ENCODE measurements at places on chromosomes 7 and 10.
A peak's percentile ranks its signal among the peaks of the same experiment; 100 is the strongest.

DNA sequence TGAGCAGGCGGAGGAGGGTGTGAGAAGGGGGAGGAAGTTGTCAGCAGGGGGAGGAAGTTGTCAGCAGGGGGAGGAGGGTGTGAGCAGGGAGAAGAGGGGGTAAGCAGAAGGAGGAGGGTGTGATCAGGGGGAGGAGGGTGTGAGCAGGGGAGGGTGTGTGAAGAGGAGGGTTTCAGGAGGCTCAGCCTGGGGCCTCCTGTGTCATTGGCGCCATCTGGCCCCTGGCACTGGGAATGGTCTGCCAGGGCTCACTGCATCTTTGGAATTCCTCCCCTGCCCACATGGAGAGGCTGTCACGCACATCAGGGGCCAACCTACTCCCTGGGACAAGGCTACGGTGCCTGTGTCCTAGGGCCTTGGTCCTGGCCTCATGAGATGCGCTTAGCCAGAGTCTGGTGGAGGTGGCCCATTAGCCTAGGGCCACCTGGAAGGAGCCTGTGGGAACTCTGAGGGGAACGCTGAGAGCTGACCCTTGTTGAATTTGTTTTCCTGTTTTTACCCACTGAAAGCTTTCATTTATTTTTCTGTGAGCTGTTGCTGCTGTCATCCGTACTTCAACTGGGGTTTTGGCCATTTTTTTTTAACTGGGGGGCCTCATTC lies 18.0 kb downstream of the CAMK2B start:
- DNase-seq: no peak

GRCh38 chr7:6271694-6272440 lies 557 bp downstream of the CYTH3 start:
- peak; percentile 69 for DNase-seq

DNA sequence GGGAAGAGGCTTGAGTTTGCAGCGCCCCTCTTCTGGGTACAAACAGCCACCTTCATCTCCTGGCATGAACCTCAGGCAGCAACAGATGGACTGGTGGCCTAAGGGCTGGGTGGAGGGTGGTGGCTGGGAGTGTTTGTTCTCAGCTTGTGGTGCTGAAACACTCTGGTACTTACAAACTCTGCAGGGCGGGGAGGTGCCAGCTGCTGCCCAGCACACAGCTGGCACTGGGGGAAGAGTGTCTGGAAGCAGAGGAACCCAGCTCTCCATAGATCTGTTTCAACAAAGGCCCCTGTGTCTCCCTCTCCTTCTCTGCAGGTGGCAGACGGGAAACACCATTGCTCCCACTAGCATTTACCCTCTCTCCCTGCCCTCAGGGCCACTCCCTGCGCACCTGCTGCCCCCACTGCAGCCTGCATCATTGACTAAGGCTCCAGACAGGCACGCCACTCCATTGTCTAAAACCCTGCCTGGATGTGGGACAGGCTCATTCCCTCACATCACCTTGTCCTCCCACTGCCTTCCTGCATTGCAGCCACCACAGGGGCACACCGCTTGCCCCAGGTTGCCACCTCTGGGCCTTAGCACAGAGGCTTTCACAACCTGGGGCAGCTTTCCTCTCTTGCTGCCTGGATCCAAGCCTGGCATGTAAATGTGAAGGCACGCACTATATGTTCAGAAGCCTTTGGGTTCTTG lies 6.5 kb downstream of the ARHGAP22 start:
- no peak for DNase-seq

DNA sequence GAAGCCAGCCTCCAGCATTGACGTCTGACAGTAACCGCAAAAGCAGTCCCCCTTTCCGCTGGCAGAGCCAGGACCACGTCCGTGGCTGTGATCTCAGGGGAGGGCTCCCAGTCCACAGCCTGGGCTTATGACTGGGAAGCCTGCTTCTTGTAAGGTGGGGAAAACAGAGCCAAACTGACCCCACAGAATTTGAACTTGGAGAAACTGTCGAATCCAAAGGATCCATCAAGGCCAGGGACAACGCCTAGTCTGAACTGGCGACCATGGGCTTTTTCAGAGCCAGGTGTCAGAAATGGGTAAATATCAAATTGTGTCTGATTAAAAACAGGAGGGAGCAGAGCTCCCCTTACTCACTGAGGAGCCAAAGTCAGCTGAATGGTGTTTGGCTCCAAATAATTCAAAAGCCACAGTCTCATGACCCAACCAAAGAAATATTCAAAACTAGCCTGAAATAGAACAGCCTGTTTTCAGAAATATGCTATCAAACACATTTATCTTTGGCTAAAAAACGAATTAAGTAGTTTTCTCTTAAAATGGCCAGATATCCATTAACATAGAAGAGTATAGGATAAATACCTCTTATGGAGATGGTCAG lies 751.4 kb upstream of the GALNT17 start:
- peak; percentile 73 for DNase-seq

DNA sequence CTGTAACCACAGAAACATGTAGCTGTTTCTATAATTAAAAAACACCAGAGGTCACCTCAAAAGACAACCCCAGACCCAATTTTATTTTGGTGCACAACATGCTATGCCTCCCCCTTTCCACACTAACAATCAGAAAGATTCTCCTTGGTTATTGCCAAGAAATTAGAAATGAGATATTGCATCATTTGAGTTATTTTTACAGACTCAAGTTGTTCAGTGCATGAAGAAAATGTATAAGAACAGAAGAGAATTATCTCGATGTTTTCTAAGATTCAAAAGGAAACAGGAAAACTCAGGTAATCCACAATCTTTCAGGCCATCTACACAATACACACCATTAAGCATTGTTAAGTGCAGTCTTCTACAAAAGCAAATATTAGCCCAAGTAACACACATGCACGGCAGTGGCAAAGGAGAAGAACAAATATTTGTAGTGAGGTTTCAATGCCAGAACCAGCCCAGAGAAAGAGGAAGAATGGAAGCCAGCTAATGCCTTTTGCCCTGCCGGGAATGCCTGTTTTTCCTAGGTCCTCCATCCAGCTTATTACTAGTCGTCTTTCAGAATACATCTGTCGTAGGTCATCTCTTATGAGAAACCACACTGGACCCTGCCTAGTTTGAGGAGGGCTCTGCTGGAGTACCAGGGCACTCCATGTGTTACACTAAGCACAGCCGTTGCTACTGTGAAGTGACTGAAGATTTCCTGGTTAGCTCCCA lies 67.6 kb upstream of the C1GALT1 start:
- DNase-seq: no peak

- DNase-seq: no peak
Observed at GRCh38 chr10:71063401-71063800, 149.0 kb upstream of the UNC5B start.

DNA sequence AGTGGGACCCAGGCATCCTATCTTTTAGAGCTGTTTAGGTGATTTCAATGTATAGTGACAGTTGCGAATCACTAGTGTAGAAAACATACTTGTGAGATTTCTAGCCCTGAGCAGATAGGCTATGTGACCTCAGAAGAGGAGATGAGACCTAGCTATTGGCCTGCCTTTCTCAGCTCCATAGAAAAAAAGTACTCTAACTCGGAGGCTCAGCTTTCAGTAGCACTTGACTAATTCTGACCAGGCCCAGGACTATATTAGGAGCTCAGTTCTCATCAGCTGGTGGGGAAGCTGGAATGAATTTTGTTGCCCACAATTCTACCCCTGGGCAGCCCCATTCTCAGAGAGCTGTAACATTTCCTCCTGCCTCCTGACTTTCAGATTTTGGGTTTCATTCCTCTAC lies 179.9 kb upstream of the NAMPT start:
- DNase-seq: no peak

DNA sequence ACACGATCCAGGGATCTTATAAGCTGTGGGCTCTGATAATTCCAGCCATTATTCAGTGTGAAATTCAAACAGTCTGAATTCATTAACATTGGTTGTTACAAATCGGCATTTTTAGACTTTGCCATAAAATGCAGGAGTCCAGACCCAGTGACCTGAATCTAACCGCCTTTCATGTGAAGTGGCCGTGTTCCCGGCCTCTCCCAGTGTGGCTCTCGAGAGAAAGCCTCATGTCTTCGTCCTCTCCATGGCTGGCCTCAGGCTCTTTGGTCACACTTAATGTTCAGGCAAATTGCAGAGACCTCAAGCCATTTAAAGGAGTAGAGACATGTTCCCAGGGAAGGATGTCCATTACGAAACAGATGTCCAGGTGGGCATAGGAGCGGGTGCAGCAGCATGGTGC lies 59.3 kb downstream of the CTBP2 start:
- no peak for DNase-seq

DNA sequence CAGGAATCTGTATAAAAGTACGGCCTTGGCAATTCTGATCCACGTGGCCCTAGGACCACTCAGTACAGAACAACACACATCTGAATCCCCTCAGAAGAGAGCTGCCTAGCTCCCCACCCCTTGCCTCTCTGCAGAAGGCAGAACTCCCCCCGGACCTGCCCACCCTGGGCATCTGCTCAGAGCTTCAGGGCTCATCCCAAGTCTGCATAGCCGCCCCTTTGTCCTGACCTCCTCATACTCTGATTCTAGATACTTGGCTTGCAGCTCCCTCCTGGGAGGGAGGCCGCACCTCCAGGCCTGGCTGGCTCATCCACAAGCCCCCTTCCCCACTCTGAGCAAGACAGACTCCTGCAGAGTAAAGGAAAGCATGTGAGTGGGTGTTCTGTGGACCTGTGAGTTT lies 49.6 kb downstream of the GRID1 start:
- DNase-seq: no peak

DNA sequence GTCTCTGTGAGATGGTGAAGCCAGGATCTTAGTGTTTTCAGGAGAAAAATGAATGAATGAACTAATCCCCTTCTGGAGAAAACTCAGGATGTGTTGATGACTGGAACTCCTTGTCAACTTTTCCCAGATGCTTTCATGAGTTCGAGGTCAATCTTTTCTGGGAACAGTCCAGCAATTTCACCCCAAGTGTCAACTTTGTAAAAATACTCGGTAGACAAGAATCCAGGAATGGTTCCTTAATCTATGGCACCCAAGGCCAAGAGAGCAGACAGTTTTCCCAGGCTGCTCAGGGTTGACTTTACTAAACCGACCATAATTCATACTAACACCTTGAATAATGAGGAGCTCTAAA lies 31.1 kb upstream of the LYZL1 start:
- no peak for DNase-seq

GRCh38 chr10:101222683-101223273 lies 6.5 kb downstream of the LBX1 start:
- DNase-seq: no peak

DNA sequence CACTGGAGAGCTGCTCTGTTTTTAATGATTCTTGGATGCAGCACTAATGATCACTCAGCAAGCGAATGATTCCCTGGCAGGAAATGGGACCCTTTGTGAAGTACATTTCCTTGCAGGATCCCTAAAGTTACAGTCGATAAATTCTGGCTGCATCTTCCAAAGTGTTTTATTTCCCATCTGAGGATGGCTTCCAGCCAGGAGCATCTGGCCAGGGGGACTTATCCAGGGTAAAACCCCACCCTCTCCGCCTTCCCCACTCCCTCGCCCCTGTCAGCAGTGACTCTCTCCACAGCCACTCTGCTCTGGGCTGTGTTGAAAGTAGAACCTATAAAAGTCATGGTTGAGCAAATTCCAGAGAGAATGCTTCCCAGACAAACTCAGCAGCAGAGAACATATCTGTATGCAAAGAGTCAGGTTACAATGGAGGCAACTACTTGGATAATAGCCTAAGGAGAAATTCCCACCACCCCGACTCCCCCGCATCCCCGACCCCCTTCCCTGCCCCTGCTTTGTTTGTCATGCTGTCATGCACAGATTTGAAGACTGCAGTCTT lies 111.0 kb upstream of the ANLN start:
- peak; percentile 88 for DNase-seq

DNA sequence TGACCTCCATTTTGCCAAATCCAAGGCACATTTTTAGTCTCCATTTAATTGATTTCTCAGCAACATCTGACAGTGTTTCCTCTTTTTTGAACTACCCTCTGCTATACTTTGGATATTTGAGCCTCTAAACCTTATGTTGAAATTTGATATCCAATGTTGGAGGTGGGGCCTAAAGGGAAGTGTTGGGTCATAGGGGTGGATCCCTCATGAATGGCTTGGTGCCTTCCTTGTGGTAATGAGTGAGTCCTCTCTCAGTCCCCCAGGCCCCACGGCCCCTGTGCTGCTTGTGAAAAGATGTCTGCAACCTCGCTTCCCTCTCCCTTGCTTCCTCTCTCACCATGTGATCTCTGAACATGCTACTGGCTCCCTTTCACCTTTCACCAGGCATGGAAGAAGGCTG lies 96.8 kb upstream of the DGKB start:
- no peak for DNase-seq

- DNase-seq: no peak
Observed at GRCh38 chr10:17805921-17806577, 3.1 kb upstream of the MRC1 start.

DNA sequence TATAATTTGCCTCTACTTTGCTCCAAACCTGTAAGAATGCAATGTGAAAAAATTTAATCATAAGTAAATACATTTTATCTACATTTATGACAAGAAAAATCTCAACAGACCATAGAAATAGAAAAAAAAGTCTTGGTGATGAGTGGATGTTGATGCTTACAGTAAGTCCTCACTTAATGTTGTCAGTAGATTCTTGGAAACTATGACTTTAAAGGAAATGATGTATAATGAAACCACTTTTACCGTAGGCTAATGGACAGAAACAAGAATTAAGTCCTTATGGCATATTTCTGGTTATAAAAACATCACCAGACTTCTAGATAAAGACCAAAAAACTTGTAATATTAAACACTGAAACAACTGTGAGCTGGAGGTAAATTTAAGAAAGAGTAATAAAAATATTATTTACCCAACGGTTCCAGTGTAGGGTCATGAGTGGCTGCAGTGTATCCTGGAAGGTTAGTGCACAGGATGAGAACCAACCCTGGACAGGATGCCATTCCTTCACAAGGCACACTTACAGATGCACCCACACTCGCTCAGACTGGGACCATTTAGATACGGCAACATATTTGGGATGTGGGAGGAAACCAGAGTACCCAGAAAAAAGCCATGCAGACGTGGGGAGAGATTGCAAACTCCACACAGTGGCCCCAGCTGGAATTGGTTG lies 76.3 kb downstream of the GLCCI1 start:
- DNase-seq: no peak

GRCh38 chr7:114084472-114085312 lies 165.9 kb upstream of the PPP1R3A start:
- DNase-seq: peak; percentile 80
